ENCODE measurements at places on chromosomes 4 and X.

GRCh38 chrX:45143455-45143854, 57.2 kb downstream of the DIPK2B start:
- no peak for DNase-seq

- no peak for DNase-seq
Observed at GRCh38 chr4:165839615-165840333, 33.3 kb upstream of the TLL1 start.

DNA sequence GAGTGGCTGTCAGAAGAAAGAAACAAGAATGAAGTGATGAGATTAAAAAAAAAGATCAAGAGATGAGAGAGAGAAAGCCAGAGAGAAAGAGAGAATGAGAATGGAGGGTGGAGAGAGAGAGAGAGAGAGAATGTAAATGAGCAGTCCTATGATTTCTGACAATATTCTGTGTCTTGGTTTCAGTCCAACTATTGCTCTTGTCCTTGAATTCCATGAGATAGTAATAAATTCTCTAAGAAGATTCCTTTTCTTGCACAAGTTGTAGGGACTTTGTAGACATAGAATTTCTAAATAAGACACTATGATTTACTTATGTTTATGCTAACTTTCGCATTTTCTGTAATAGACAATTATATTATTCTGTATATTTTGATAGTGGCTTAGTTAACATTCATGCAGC, 149.6 kb upstream of the CTSO start:
- DNase-seq = no peak

- no peak for DNase-seq
Observed at GRCh38 chr4:2482693-2483092, 13.8 kb downstream of the RNF4 start.

- no peak for DNase-seq
Observed at GRCh38 chr4:7295197-7295910, 103.0 kb downstream of the SORCS2 start.

DNA sequence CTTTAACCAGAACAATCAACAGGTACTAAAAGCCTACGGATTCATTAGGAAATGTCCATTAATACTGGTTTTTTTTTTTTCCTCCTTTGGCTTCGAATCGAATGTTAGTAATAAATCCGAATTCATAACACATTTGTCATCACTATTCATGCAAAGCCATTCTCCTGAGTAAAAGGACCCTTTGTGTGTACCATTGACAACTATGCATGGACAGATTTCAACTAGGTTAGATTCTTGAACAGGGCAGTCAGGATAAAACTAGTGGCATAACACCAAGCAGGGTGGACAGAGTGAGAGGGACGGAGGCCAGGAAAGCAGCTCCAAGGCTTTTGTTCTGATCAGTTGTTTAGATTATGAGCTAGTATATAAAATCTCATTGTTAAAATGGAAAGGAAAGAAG, 1722.0 kb upstream of the TENM3 start:
- no peak for DNase-seq

GRCh38 chrX:17247144-17247543, 127.9 kb upstream of the NHS start:
- DNase-seq = no peak

DNA sequence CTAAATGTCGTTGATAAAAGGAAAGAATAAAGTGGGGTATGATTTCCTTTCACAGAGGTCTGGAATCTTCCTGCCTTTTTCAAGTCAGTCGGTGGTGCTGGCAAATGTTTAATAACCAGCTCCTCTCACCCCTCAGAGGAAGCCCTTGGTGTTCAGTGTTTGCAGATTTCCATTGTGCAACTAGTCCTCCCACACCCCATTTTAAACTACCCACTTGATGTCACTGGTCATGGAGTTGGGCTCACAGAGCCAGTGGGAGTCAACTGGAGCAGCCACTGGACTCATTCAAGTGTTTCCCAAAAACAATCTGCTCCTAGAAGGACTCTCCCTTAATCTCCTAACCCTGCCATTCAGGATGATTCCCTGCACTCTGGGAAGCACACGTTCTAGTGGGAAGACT, 149.2 kb downstream of the PTTG2 start:
- no peak for DNase-seq

GRCh38 chr4:147198411-147199051, 252.9 kb upstream of the TTC29 start:
- DNase-seq = no peak

DNA sequence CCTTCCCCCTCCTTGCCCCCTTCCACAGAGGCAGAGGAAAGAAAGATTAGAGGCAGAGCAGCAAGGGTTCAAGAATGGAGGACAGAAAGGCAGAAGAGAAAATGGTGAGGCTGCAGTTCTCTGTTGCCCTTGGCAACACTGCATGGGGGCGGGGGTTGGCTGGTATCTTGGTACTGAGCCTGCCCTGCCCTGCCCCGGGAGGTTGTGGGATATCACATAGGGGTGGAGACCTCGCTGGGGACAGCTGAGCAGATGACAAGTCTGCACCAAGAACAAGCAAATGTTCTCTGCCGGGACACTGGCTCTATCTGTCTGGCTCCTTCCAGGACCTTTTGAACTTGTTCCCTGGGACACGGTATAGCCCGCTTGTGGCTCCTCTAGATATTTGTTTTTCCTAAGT, 39.8 kb downstream of the NHS start:
- DNase-seq = no peak

DNA sequence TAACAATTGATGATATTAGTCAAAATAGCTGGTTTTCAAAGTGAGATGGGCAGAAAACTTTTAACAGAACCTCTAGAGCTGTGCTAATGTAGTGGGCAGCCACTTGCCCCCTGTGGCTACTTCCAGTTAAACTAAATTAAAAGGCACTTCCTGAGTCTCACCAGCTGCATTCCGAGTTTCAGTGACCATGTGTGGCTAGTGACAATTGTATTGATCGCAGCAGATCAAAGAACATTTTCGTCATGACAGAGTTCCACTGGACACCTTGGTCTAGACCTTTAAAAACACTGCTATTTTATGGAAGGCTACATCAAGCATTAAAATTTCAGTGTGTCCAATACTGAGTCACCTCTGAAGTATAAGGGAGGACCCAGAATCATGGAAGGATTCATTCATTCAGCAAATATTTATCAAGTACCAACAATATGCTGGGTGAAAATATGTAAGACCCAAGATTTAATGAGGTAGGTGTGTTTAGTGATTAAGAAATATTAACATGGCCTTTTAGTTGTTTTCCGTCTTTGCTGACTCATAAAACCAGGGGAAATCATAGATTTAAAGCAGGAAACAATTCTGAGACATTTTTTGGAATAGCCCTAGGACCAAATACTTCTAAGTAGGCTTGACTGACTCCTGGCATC, 5.1 kb upstream of the FAT1 start:
- DNase-seq = no peak

DNA sequence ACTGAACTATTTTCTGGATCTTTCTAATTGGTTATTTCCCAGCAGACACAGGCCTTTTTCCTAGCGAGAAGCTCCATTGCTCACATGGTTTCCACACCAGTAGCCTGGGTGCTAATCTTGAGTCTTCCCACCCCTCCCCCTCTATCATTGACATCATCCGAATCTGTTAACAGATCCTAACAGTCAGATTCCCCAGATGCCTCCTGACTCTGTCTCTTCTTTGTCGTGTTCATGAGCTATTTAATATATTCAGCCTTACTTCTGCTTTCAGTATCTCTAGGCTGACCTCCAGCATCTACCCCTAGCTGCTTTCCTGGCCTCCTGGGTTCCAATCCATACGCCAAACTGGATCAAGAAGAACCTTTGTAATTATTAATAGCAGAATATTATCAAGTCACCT, 85.0 kb downstream of the CLNK start:
- no peak for DNase-seq

DNA sequence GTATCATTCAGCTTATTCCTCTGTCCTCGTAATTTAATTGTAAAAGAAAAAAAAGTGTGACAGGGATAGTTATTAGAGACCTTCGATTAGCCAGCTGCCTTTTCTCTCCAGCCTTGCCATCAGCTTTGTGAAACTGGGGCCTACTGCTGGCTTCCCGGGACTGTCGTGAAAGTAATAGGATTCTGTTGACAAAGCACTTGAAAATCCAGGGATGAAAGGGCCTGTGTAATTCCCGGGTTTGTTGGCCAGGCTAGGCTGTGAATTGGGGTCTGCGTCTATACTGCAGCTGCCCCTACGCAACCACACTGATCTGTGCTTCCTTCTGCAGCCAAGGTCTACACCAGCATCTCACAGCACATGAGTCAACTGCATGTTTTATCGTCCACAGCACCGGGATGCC, 120.4 kb upstream of the SCML1 start:
- peak; percentile 18 for DNase-seq

DNA sequence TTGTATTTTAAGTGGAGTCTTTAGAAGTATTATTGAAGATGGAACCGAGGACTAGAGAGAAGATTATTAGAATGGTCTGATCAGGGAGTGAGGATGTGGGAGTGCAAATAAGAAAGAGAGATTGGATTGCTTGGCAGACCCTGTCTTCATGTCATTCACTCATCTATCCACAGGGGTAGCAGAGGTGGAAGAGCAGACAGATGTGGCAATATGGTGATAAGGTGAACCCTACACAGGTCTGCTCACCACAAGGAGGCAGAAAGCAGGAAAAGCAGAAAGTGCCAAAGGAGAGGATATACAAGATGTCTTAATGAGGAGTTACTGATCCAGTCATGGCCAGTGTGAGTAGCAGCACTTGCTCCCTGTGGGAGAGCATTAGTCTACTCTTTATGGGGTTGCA, 129.4 kb downstream of the MAGEE2 start:
- no peak for DNase-seq

DNA sequence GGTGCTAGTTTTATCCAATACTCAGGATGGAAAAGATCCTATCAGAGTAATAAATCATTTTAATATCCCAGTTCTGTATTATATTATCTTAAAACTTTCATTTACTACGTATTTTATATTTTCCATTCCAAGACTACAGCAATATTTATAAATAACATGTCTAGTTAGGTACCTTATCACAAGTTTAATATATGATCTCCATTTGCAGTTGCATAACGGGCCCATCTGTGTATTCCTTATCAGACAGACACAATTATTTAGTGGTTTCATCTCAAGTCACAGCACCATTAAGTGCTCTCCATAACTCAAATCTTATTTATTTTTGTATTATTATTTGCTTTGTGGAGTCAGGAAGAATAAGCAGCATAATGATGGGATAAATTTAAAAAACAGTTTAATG, 333.9 kb downstream of the SH2D1A start:
- no peak for DNase-seq

GRCh38 chr4:5078009-5078408, 26.7 kb downstream of the STK32B start:
- no peak for DNase-seq

DNA sequence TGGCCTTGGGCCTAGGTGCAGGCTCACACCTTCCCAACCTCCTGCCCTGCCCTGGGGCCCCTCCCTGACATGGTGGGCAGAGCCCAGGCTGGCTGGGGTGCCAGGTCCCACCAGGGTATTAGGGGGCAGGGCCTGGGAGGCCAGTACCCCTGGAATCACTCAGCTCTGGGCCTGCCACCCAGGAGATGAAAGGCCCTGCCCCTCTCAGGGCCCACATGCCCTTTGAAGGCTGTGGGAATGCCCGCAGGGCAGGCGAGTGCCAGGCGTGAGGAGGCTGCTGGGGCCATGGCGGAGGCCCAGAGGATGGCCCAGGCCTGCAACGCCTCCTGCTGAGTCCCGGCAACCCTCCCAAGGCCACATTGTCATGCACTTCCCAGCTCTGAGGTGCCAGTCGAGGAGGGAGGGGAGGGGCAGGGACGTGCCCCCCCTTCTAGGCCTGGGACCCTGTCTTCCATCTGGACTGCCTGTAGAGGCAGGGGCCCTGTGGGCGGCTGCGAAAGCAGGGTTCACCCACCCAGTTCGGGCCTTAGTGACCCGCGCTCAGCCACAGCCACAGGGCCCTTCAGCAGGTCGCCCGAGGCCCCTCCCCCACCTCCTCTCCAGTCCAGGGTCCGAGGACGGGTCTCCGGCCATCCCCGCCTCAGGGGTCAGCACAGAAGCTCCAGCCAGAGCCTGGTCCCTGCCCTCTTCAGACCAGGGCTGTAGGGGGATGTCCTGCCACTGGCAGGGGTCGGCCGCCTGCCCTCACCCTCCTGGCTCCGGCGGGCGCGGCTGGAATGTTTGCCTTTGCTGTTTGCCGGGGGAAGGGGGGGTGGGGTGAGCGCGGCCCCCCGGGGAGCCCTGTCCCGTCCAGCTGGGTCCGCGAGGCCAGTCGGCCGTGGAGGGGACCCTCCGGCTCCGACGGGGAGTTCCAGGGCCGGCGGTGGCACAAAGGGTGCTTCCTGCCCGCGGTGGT, 26.7 kb upstream of the FGFR3 start:
- DNase-seq = no peak

DNA sequence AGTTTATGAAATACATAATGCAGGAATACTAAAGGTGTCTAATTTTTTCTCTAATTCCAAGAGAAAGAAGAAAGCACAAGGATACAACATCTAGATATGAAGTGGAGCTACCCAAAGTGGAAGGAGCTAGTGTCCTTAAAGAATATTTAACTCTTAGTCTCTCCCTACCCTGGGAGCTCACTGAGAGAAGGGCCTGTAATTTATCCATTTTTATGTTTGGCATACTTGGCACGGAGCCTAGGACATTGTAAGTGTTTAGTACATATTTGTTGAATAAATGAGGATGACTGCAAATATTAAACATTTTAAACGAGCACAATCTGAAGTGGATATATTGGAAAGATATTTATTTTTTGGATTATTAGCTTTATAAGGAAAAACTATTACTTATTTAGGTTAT, 674.8 kb downstream of the IQCM start:
- no peak for DNase-seq

DNA sequence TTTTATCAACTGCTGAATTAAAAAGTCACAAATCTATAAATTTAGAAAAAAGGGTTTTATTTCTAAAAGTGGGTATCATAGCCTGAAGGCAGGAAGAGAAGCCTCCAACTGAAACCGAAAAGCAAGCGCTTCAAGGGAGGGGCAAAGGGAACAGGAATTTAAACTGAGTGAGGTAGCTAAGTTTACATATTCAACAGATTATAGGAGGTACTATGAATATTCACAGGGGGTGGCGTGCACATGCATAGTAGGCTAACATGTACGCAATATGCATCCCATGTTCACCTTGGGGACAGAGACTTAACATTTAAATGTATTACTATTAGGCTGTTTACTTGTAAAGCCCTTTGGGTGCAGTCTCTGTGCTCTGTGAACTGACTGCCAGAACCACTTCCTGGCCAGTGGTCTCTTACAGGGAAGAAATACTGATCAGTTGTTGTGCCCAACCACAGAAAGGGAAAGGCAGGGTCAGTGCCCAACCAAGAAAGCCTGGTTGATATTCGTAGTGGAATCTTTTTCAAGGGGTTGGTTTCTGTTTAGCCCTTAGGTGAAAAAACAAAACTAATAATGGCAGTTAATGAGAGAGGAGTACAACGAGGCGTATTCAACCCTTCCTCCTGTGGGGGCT, 168.7 kb upstream of the GALNTL6 start:
- DNase-seq = no peak

DNA sequence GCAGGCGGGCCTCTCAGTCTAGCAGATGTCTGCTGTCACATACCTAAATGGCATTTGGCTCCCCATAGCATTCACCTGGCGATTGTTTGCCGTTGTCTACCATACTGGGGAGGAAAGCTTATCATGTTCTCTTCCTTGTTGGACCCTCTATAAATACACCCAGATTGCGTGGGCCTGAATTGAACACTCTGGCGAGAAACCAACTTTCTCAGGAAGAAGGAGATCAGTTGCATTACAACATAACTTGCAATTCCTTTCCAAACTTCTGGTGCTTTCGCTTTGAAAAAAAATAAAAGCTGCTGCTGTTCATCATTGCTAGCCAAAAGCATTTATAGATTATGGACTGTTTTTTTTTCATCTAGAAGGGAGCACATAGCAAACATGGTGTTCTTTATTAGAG, 230.0 kb upstream of the GPC4 start:
- DNase-seq = no peak
